Cardiac fibroblast (primary cell): ENCODE measurements at places on chromosomes 7 and 10.

DNA sequence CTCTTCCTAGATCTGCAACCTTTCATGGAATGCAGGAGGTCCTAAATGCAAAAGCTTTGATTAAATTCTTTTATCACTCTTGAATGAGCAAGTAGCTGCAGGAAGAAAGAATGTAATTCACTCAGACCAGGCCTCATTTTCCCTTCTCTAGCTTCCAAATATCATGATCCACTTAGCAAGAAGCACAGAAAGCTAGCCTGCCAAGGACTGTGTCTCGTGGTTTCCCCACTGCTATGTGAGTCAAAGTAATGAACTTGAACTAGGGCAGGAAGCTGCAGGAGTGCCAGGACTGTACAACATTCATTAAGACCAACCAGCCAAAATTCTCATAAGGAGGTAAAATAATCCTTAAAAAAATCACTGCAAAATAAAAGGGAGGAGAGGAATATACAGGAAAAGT, 379.2 kb downstream of the CALN1 start:
- DNase-seq: no peak

DNA sequence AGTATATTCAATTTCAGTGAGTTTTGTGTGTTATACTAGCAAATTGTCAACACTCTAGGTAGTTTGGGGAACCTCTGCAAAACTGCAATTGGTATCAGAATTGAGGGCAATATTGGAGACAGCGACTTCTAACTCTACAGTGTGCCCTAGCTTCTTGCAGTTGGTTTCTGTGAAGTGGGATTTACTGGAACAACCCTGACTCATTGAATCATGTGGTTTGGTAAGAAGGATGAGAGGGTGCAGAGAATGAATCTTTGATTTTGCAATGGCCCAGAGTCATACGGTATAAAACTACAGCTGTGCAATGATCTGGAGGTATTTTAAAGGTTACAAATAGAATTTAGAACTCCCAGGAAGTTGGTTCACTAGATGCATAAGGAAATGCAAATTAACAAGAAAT, 129.1 kb upstream of the PPP1R3A start:
- peak; percentile 59 for DNase-seq

GRCh38 chr7:953547-954327, 743 bp downstream of the ADAP1 start:
- DNase-seq: peak; percentile 31

DNA sequence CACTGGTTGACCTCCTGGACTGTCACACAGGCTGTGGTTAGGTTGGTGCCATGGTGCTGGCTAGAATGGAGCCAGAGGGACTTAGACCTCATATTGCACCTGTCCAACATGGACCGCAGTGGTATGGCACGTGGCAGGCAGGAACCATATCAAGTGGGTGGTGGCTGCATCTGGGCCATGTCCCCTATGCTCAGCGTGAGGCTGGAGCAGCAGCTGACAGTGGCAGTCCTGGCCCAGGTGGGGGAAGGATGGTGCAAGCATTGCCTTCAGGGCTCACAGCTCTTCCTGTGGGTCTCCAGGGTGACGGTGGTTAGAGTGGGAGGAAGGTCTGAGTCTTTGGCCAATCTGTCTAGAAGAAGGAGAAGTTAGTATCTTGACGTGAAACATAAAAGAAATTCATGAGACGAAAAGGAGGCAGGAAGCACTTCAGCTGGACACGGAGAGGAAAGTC, 54.5 kb upstream of the PFKFB3 start:
- no peak for DNase-seq

DNA sequence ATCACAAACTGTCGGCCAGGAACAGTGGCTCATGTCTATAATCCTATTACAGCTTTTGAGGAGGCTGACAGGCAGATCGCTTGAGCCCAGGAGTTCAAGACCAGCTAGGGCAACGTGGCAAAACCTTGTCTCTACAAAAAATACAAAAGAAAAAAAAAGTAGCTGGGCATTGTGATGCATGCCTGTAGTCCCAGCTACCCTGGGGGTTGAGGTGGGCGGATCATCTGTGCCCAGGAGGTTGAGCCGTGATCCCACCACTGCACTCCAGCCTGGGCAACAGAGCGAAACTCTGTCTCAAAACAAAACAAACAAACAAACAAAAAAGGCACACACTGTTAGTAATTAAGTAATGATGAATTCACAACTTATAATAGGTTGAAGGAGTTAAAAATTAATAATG, 441.5 kb upstream of the PCDH15 start:
- no peak for DNase-seq

DNA sequence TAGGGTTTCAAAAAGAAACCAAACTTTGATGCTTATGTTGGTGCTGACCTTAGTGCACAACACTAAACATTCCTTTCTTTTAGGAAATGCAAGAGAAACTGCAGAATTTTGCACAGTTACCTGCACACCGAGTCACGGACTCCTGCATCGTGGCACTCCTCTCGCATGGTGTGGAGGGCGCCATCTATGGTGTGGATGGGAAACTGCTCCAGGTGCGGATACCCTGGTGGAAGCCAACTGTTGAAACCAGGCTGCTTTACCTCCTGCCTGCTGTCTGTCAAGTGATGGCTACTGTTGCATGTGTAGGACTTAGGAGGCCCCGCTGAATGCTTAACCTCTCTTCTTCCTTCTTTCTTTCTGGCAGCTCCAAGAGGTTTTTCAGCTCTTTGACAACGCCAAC, 11.7 kb downstream of the CASP2 start:
- DNase-seq: peak; percentile 20

- DNase-seq: peak; percentile 5
Observed at GRCh38 chr7:55309040-55309991, 55.8 kb upstream of the LANCL2 start.
